Inflammatory macrophage treated with lipopolysaccharide for 1 hour (primary cell): ENCODE measurements at places on chromosomes 4 and X.
A peak's percentile ranks its signal among the peaks of the same experiment; 100 is the strongest.

GRCh38 chr4:158444621-158445020 is 77.1 kb upstream of the RXFP1 start:
- no peak for DNase-seq

- peak; percentile 13 for DNase-seq
These were observed 42.6 kb downstream of the CHRNA9 start for GRCh38 chr4:40377512-40378365.

GRCh38 chr4:153988492-153989363 is 199.8 kb upstream of the SFRP2 start:
- DNase-seq = no peak

GRCh38 chrX:50106051-50106675 is 94.6 kb downstream of the AKAP4 start:
- DNase-seq = no peak

GRCh38 chrX:31212856-31213748 is 141.3 kb upstream of the FTHL17 start:
- no peak for DNase-seq

- DNase-seq = no peak
These were observed 20.7 kb downstream of the TMA16 start for GRCh38 chr4:163515198-163515597.

DNA sequence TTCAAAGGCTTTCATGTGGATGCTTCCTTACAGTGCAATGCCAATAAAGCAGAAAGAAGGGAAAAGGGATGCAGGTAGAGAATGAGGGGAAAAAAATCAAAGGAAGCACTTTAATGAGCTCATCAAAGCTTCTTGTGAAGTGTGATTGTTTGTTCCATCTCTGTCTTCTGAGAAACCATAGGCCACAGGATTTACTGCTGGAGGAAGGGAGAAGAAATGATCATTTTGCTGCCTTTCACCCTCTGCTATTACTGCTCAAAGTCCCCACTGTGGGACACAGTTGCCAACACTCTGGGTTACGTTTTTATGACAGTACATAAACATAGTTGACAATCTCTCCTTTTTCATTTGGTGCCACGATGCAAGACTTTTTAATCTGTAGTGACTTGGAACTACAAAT is 558.0 kb upstream of the TECRL start:
- DNase-seq = no peak

DNA sequence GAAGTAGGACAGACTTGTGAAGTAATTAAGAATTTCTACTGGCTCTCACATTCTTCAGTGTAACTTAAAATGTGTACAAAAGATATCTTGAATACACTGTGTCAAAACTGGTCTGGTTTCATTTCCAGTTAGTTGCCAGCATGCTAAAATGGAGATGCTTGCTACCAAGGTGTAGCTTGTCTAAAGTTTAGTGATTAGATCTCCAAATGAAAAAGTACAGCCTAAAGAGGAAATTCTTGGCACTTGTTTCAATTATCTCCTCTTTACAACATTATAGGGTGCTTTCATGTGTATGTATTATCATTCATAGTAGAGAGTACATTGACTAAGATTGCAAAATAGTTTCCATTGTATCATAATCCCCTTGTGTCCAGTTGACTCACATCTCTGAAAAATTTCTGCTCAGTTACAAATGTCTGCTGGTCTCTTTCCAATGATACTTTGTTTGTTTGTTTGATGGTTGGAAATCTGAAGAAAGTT is 97.3 kb upstream of the SPRY1 start:
- peak; percentile 3 for DNase-seq

- DNase-seq = no peak
These were observed 60.2 kb downstream of the TMEM154 start for GRCh38 chr4:152619556-152619955.

DNA sequence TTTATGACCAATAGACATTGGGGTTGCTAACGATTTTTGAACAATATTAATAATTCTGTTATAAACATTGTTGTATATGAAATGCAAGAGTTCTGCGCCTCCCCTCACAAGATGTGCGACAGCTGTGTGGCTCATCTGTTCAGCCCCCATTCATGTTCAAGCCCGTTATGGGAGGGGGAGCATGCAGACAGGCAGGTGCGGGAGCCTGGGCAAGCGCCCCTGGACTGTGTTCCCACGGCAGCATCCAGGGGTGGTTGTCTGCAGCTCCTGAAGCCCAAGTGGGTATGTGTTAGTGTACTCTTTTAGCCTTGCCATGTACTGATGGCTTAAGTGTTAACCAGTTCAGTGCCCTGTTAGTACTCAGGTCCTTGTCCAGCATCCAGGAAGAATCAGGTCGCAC is 34.6 kb downstream of the UGT2A3 start:
- no peak for DNase-seq

GRCh38 chr4:14865804-14866203 is 136.5 kb upstream of the CPEB2 start:
- DNase-seq = no peak

DNA sequence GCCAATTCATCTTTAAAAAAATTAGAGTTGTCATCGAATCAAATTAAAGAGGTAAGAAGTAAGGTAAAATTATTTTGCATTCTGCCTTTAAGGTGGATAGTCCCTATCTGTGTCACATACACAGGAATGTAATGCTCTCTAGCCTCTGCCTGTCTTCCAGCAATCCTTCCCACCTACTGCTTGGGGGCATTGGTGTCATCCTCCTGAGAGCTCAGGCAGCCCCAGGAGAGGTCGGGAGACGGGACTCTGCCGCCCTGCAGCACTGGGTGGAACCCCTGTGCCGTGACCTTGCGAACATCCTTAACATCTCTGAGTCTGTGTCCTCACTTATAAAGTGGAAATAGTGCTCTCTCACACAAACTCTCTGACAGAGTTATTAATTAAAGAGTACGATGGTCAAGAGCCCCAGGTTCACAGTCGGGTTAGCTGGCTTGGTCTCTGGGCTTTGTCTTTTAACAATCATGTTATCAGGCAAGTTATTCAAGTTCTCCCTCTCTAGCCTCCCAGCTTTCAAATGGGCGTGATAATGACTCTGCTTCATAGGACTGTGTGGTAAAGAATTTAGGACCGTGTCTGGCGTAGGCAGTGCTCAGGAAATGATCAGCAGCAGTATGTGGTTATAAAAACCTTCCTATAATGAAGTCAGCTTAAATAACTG is 10.2 kb downstream of the TLR3 start:
- no peak for DNase-seq

DNA sequence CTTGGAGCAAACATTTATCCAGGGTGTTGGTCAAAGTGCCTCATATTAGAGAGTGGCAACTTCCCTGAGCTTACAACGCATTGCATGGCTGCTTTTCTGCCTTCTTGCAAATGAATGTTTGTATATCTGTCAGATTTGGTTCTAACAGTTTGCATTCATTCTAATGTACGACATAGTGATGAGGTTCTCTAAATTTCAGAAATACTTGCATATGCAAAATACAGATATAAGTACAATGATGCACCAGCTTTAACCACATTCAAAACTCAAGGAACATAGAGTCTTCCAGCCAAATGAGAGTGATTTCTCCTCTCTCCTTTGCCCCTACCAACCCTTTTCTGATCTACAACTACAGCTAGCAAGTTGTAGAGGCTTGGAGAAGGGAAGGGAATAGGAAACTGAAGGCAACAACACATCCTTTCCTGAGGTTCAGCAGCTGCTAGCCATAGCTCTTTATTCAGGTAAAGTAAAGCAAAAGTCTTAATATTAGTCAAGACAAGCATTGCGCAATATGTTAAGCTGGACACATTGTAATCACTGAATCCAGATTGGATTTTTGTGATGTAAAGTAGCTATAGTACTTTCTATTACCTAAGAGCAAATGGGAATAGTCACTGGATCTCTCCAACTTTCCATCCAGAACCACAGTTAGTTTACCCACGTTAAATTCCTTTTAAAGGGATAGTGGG is 6.3 kb downstream of the TKTL2 start:
- DNase-seq = no peak

GRCh38 chr4:131613824-131614216 is 1535.3 kb upstream of the PCDH10 start:
- no peak for DNase-seq

GRCh38 chr4:78622253-78622979 is 70.8 kb downstream of the ANXA3 start:
- no peak for DNase-seq

GRCh38 chr4:147994076-147994475 is 262.2 kb downstream of the ARHGAP10 start:
- peak; percentile 90 for DNase-seq

DNA sequence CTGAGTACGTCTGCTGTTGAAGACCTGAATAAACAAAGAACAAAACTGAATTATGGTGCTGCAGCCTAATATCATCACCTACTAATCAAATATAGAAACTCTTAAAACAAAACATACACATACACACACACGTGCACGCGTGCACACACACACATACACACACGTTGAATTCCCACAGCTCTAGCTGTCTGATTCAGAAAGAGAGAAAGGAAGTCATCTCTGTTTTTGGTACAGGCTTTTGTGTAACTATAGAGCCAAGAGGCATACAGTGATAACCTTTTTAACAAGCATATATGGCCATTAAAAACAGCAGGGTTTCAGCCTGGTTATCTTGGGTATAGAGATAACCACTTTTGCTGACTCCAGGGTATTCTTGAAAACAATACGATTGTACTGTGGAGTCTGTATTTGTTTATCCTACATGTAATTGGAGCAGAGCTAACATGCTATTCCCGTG is 823.2 kb downstream of the CCSER1 start:
- no peak for DNase-seq

DNA sequence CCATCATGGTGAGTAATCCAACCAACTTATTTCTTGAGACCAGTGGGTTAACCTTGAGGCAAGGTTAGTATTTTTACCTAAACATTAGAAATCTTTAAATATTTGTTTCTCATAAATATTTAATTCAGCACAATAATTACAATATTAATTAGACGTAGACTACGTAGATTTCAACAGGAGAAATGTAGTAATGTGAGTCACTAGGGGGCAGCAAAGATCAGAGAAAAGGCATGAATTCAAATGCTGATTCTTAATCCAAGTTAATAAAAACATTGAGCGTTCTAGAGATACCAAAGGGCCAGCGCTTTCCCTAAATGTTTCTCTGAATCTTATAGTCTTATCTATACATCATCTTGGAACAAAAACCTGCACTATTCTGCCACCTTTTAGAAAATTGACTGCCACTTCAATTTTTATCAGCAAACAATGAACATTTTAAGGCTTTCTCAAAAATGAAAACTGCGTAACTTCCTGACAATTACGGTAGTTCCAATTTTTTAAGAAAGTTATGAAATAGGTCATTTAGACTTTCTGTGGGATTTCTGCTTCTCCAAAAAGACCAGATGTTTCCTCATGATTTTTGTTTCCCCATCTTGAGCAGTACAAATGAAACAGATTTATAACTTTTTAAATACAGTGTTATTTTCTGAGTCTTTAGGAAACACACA is 180.7 kb downstream of the GASK1B start:
- DNase-seq = peak; percentile 86

DNA sequence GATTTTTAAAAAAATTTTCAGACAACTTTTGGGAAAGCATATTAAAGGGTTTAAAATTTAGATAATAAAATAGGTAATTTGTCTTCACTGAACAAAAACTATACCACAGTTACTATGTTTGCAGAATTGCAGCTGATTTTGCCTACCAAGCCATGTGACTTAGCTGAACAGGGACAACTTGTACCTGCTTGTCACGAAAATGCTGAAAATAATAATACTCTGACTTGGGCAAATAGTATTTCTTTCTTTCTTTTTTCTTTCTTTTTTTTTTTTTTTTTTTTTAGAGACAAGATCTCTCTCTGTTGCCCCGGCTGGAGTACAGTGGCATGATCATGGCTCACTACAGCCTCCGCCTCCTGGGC is 225.2 kb upstream of the PPP1R2C start:
- DNase-seq = no peak

DNA sequence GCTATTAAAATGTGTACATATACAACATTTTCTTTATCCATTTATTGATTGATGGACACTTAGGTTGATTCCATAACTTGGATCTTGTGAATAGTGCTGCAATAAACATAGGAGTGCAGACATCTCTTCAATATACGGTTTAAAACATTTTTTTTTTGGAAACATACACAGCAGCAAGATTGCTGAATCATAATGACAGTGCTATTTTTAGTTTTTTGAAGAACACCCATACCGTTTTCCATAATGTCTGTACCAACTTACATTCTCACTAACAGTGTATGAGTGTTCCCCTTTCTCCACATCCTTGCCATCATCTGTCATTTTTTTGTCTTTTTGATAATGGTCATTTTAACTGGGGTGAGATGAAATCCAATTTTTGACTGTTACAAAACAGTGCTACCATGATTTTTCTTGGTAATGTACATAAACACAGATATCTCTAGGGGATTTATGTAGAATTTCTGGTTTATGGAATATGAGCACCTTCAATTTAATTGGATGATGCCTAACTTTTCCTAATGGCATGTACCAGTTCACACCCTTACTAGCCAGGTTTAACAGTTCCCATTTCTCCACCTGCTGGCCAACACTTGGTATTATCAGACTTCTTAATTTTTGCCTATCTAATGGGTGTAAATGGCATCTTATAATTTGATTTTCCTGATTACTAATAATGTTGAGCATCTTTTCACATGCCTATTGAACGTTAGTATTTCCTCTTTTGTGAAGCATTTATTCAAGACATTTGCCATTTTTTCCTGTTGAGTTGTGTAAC is 21.0 kb upstream of the TMSB15B start:
- DNase-seq = peak; percentile 14

DNA sequence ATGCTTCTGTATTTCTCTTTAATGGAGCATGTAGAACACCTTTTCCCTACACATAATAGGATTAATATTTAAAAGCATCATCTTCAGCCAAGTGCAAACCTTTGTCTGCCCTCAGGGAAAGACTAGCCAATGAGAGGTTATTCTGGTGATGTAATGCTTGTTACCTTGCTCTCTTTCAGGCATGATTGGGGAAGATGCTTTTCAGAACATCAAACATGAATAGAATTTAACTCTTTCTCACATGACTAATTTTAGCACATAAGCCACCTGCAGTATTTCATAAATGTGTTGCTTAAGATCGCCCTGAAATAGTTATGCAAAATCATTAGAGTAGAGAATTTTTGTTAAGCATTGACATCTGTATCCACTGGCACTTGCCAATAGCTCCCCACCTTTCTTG is 10.7 kb upstream of the EPGN start:
- no peak for DNase-seq

DNA sequence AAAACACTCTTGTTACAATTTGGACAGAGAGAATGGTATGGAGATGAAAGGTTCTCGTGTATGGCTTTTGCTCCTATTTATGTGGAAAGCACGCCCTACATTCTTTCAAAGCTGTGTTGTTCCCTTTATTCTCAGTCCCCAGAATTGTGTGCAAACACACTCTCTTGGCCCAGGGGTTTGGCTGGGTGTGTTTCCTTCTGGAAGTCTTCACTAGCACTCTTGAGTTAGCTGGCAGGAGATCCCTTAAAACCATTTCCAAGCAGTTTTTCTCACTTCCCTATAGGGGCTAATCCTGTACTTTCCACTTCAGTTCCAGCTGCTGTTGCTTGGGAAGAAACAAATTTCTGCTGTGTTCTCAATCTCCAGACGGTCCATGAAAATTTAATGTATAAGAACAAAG is 35.1 kb downstream of the FHL1 start:
- DNase-seq = peak; percentile 21

DNA sequence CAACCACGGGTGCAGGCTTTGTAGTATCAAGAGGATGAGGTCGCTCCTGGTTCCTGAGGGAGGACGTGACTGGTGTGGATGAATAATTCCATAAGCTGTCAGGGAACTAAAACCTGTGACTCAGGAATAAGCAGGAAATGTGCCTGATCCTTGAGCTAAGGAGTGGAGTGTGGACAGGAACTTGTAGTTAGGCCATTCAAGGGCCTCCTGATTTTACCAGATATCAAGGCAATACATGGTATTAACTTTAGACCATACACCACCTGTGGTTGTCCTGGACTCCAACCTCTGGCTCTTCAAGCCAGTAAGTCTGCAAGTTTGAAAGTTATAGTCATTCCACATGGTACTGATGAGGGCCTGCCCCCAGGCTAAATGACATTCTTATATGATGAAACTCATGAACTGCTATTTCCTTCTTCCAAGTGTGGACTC is 12.1 kb upstream of the ING2 start:
- DNase-seq = no peak
